ENCODE measurements at places on chromosomes 3 and 15.

GRCh38 chr3:151330899-151331298 is 1.6 kb upstream of the P2RY13 start:
- DNase-seq, result no peak

- no peak for DNase-seq
Observed at GRCh38 chr3:53939813-53940212, 48.2 kb upstream of the SELENOK start.

- DNase-seq, result no peak
Observed at GRCh38 chr15:63187589-63188226, 1.7 kb upstream of the RAB8B start.

DNA sequence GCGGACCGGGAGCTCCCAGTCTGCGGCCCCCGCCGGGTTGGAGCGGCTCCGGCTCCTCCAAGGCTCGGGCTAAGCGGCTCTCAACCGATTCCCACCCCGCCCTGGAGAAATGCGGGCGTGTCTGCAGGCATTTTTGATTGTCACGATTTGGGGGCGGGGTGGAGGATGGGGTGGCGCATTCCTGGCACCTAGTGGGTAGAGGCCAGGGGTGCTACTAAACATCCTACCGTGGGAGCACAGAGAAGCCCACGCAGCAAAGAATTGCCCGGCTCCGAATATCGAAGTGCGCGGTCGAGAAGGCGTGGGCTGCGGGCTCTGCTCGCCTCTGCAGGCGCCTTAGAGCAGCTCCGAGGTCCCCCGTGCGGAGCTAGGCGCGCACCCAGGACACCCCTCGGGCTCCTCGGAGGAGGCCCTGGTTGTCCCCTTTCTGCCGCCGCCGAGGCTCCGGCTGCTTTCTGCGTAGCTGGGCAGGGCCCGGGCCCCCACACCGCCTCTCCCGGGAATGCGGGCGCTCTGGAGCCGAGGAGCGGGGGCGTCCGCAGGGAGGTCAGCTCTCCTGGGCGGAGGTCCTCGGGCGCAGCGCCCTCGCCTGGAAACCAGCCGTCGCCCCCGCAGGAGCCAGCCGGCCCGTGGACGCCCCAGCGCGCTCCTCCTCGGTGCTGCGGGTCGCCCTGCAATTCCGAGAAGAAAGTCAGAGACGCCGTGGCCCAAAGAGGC is 16.5 kb upstream of the LAMP3 start:
- peak; percentile 61 for DNase-seq

DNA sequence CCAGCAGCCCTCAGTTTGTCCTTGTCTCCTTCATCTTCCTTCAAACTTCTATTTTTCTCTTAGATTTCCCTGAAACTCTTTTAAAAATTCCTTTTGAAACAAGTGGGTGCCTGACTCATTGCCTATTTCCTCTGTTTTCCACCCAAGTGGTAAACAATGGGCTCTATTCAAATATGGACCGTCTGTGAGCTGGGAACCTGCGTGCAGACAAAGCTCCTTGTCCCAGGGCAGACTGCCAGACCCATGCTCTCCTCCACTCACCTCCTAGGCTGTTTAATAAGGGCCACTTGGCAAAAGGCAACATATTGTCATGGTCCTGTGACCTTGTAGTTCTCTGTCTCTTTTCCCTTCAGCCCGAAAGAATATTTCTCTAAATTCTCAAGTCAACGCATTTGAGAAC is 332.7 kb upstream of the THBS1 start:
- no peak for DNase-seq

DNA sequence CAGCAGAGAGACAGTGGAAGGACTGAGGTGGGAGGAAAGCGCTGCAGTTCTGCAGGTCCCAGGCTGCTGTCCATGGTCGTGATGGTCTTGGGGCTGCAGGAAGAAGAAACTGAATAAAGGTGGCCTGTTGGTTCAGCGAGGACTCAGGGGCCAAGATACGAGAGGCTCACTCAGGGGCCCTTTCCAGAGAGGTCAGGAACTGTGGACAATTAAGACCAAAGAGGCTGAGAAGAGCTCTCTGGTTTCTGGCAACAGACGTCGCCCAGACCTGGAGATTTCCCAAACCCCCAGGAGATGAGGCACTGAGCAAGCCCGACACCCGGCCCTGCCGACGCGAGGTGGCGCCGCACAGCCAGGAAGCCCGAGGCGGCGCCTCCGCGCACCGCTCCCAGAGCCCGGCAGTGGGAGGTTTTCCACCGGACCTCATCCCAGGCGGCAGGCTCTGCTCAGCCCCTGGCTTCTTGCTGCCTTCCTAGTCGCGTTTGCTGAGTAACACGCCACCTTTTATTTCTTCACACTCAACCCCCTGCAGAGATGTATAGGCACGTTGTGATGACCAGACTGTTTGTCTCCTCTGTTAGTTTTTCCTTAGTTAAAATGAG is 56.4 kb upstream of the ARRDC4 start:
- DNase-seq, result peak; percentile 26

DNA sequence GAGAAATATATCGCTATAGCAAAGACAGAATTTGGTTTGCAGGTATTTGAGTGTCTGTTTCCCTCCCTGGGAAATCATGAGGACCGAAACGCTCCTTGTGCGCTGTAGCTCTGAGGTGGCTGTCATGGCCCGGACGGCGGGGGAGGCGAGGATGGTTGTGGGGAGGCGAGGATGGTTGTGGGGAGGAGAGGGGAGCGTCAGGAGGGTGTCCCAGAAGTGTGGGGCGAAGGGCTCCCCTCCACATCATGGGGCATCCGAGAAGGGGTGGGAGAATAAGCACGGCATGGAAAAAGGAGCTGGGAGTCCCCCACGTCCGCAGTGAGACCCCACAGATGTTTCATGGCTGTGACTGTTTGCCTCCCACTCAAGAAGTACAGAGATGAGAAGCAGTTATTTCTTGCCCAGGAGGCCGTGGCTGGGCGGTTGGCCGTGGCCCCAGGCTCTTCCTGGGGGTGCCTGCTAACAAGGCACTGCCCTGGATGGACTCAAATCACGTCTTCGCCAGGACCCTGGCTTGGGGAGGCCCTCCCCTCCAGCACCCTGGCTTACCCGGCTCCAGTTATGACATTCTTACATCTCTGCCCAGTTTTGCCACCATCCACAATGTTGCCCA is 947 bp upstream of the ATP10A start:
- no peak for DNase-seq

DNA sequence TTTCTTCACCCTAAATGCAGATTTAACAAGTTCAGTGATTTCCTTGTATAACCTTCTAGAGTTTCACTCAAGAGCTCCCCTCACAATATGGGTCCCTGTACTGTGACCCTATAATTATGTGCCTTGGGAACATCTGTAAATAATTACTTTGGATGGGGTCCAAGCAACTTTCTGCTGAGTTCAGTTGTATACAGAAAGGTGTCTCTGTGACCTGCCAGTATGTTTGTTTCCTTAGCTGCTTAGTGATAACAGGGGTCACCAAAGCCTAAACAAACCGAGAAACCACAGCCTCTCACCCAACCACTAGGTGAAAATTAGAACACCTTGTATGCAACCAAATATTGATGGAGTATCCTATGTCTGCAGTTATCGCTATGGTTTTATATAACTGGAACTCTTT is 29.8 kb upstream of the SLC25A36 start:
- DNase-seq, result no peak

DNA sequence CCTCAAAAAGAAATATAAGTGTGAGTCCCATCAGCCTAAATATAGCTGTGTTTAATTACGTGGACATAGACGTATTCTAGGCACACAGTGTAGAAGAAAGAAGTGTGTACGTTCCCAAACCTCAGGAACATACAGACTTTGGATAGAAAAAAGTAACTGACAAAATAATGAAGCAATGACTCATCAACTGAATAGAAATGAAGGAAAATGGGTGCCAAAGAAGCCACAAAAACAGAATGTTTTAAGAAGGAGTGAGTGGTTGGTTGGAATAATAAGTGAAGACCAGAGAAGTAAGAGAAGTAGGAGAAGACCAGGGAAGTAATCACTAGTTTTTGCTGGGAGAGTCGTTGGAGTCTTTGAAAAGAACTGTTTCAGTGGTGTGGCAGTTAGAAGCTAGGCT is 518.1 kb downstream of the ROBO1 start:
- DNase-seq, result no peak

GRCh38 chr15:41894791-41895463 is 1.1 kb upstream of the SPTBN5 start:
- DNase-seq, result peak; percentile 92

GRCh38 chr15:34795267-34796081 is at the start of gene ACTC1:
Gene ACTC1, minus strand, starts transcription at chr15:34795549. Its CDS starts 741 bp downstream, at chr15:34794808.
- peak; percentile 9 for DNase-seq
